RPMI7951 (cell line): ENCODE measurements at places on chromosomes 7 and 10. TPM values are rescaled to one million over a fixed set of nuclear protein-coding genes. Genes with fewer than 3 reads are reported as not detected.

The INHBA gene
- 23.0 and 26.4 TPM in 2 replicates for total RNA-seq

DNA sequence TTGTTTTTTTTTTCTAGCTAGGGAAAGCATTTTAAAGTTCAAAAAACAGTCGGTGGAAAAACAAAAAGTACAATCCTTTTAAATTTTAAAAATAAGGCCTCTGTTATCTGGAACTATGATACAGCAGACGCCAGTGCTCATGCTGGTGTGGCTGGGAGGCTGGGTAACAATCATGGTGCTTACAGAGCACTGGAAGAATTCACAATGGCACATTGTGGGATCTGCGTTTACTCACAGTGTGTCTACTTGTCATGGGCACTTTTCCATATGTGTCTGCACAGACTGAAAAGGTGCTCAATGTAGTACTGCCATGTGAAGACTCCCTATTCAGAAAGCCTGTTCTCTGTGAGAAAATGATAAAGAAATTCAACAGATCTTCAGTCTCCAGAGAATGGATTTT lies 278.2 kb upstream of the IMMP2L start:
- no peak for DNase-seq

DNA sequence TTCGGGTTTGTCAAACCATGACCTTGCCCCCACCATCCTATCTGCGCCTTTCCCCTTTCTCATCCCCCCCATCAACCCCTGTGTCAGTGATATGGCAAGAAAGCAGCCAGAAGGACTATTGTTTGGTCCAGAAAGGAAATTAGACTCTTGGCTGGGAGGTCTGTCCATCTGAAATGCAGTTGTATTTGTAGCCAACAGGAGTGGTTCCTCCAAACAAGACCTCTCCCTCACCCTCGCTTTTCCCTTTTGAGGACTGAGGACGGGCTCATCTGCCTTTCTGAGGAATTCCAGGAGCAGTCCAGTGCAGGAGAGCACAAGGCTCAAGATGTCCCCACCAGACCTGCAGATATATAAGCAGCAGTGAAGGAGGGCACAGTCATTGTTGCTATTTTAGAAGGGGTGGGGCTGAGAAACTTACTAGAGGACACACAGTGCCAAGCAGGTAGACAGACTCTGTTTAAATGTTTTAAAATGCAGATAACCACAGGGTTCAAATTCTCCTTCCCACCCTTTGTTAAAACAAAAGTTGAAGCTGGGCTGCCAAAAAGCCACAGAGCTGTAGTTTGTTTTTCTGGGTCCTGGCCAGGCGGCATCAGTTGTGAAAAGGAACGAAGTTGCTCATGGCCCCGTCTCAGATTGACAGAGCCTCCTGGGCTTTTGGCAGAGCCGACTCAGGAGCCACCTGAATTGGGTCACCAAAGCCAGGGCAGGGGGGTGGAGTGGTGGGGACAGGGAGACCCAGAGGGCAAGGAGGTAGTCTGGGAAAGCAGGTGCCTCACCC lies 37.3 kb downstream of the CYP17A1 start:
- DNase-seq: no peak

GRCh38 chr10:43863859-43864591 lies 215.3 kb upstream of the ZNF32 start:
- peak; percentile 89 for DNase-seq

GRCh38 chr10:33082373-33082895 lies 124.4 kb upstream of the ITGB1 start:
- DNase-seq: no peak

The LIPJ gene
- total RNA-seq: under 0.01 and 0.12 TPM in 2 replicates
